ENCODE measurements at places on chromosomes 12 and 14.

DNA sequence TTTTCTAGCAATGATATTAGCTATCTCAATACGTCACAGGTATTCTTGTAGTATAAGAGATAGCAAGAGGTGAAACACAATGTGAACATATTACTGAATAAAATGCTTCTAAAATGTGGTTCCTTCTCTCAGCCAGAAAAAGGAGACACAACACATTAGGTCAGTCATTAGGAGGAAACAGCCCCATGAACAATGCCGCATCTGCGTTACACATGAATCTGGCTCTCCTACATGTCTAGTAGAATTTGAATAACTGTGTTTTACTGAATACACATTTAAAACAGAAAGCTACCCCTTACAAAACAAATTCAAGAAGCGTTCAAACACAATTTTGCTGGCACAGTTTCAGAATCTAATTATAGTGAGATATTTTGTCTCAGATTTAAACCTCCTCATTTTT lies 51.6 kb downstream of the EFCAB11 start:
- no peak for DNase-seq

DNA sequence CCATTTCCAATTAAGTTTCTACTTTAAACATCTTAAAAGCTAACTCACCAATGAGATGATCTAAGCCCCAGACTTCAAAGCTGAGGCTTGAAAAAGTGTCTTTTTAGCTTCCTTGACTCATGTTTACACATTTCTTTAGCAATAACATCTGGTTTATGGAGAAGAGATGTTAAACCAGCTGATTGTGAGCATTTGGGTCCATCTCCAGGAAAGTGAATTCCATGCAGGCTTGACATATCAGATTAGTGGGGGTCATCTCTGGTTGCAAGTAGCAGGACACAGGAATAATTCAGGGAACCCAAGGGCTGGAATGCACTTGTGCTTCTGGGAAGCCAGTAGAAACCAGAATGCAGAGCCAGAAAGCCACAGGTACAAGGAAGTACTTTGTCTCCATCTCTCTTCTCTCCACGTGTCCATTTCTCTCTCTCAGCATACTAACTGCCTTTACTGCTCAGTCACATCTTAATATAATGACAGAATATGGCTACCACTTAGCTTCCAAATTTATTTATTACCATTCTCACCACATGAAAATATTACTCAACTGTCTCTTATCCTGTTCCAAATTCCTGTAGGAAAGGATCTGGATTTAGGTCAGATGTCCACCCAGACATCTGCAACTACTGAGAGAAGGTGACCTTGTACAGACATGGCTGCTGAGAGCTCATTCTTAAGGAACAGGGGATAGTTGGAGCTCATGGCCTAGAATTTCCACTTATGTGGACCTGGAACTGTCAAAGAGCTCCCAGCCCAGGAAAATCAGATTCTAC lies 104.4 kb downstream of the SCN8A start:
- DNase-seq, result no peak

DNA sequence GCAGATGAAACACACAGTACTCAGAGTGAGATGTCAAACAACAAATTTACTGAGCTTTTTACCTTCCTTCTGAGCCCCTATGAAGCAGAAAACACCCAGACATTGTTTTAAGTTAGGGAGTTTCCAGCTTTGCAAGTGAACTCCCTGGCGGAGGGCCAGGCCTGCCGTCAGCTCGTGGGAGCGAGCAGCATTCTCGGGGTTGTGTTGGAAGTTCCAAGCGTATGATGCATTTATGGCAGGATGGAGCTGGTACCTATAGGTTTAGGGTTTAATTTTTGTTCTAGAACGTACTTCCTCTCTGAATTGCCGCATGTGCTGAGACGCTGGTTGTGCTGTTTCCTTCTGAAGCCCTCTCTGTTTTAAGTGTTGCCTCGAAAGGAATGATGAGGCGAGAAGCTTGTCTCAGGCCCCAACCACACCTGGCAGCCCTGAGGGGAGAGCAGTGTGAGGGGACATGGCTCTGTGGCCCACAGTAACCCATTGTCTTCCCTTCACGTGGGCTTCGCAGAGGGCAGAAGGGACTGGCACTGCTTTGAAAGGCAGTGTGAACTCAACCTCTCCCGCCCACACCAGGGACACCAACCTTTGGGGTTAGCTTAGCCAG lies 76.6 kb downstream of the SSPN start:
- no peak for DNase-seq

DNA sequence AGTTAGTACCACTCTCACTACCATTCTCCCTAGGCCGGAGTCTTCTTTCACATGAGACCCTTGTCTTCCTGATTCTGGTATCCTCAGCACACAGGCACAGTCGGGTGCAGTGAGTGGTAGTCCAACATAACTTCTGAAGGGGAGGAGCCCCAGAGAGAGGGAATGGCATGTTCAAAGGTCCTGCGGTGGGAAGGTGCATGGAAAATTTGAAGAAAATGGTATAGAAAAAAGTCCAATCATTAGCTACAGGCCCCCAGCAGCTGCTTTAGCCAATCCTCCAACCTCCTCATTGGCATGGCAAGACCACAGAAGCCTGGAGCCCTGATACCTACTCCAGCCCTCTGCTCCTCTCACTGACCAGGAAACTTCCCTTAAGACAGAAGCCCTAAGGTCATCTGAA lies 96.6 kb downstream of the ZFP36L1 start:
- DNase-seq, result no peak

DNA sequence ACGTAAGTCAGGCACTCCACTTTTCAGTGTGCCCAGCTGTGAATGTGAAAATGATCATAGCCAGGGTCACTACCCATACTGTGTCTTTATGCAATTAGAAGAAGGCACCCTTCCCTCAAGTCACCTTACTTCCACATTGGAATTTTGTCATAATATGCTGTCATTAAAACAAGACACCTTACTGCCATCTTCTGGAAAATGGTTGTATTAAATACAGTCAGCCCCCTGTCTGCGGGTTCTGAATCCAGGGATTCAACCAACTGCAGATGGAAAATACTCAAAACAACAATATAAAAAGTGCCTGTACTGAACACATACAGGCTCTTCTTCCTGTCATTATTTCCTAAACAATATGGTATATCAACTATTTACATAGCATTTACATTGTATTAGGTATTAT lies 70.2 kb upstream of the TBX5 start:
- no peak for DNase-seq

GRCh38 chr12:105032703-105033357 lies 46.7 kb downstream of the NOPCHAP1 start:
- DNase-seq, result no peak
